ENCODE measurements at places on chromosomes 6 and 20.

GRCh38 chr6:12245763-12246718, 44.1 kb upstream of the EDN1 start:
- DNase-seq, result no peak

DNA sequence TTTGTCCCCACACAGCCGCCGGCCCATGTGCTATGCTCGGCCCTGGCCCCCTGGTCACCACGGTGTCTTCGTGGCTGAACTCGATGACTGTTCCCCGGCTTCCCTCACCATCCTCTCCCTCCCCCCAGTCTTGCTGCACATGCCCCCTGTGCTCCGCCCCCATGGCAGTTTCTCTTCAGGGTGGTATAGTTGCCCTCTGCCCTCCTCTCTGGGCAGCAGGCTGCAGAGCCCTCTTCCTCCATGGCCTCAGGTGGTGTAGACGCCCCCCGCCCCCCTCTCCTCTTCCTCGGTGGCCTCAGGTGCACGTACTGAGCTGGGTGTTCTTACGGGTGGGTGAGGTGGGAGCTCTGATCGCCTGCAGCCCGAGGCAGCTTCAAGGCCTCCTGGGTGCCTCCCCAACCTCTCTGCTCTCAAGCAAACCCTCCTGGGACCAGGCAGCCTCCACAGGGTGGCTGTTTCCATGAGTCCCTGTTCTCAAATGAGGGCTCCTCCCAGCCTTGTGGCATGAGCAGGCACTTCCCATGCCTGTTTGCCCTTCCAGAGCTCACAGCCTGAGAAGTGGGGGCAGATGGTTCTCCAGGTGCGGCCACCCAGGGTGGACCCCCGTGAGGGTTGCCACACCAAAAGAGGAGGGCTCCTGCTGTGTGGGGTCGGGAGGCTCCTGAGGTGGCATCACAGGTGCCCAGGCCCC, 24.8 kb downstream of the COL20A1 start:
- no peak for DNase-seq

DNA sequence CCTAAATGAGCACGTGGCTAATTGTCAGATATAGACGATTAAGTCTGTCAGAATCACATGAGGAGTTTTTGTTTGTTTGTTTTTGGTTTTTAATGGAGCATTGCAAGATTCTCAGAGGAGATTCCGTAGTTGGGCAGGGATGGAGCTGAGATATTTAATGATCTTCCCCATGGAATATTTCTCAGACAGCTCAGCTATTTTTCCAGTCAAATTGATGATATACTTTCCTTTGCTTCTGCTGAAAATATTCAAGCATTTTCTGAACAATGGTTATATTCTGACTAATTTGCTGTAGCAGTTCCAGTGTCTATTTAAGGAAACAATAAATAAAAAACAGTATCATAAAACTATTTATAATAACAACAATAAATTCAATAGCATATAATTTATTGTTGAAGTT, 348.4 kb downstream of the KIF16B start:
- DNase-seq, result no peak

- peak; percentile 13 for DNase-seq
Measured at GRCh38 chr6:14638906-14639761, 521.6 kb downstream of the CD83 start.

GRCh38 chr6:34352305-34352937, 40.0 kb downstream of the NUDT3 start:
- DNase-seq, result no peak

DNA sequence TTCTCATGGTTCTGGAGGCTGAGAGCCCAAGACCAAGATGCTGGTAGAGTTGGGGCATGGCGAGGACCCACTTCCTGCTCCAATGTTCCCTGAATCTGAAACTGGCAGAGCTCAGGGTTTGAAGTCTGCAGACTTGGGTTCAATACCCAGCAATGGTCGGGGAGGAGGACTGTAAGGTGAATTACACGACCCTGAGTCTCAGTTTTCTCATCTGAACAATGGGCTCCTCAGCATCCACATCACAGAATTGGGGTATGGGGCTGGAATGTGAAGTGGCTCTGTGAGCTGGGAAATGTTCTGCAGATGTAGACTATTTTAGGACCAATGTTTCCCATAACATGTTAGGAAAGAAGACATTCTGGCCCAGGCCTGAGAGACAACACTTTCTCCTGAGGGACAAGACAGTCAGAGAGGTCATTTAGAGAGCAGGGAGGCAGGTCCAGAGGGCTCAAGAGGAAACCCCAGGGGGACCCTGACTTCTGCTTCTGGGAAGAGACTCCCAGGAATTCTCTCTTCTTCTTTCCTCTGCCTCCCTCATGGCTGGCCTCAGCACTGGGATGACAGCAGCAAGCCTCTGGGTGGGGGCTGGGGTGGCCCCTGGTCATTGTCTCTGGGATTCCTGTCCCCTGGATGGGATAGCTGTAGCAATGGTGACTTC, 141.3 kb upstream of the PMEPA1 start:
- DNase-seq, result no peak

DNA sequence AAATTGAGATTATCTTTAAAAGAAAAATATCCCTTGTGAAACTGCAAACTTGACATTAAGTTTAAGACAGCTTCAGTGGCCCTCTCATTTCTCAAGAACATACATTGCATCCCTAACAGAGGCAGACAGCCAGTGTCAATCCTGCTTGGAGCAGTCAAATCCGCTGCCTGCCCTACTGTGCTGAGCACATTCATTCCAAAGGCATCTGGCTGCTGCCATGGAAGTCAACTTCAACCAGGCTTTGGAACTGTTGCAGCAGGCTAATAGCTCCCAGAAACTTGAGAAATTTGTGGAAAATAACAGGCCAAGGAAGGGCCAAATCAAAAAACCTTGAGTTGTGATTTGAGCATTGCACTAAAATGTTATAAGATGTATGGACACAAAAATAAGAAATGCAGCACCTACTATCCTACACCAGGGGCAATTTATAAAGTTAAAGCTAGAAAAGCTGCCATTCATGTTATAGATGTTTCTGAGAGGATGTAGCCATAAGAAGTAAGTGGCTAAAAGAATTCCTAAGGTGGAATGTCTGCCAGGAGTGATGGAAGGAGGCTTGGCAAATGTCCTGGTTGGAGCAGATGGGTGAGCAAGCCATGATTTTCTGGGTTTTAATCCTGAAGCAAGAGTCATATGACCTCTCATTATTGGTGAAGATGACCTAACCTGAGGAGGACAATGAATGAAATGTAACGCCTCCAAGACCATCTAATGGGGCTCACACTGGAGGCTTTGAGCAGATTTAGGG, 31.4 kb upstream of the HAO1 start:
- no peak for DNase-seq

GRCh38 chr6:87068795-87069194, 26.1 kb downstream of the CGA start:
- no peak for DNase-seq

DNA sequence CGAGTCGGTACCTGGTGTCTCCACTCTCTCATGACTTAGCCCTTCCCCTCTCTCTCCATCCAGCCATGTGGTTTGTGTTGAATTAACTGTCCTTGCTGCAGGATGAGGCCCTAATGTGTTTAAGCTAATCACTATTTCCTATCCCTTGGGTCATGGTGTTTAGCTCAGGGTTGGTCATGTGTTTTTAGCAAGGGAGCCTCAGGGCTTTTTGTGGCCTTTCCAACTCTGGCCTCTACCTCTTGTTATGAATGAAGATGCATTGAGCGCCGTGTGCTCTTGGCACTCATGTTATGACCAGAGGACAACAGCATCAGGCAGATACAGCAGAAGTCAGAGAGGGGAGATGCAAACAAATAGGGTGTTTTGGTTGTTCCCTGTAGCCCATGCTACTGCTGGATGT, 674.2 kb upstream of the FLRT3 start:
- no peak for DNase-seq

DNA sequence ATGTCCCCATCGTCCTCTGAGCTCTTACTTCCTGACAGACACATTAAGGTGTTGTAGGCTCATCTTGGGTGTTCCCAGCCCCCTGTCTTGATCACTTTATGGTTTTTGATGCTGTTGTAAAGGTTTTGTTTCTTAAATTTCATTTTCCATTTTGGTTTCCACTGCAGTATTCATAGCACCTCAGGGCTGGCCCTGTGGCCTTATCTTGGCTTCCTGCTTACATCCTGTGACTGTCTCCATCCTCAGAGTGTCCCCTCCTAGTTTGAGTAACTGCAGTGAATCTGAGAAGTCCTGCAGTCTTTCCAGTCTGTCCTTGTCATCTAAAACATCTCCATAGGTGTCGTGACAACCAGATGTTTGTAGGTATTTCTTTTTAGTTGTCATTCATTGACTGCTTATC, 50.9 kb downstream of the JARID2 start:
- DNase-seq, result no peak

- no peak for DNase-seq
Measured at GRCh38 chr20:48932375-48932941, 10.9 kb downstream of the ARFGEF2 start.

GRCh38 chr6:157099912-157100593, 223.3 kb downstream of the TMEM242 start:
- peak; percentile 42 for DNase-seq

DNA sequence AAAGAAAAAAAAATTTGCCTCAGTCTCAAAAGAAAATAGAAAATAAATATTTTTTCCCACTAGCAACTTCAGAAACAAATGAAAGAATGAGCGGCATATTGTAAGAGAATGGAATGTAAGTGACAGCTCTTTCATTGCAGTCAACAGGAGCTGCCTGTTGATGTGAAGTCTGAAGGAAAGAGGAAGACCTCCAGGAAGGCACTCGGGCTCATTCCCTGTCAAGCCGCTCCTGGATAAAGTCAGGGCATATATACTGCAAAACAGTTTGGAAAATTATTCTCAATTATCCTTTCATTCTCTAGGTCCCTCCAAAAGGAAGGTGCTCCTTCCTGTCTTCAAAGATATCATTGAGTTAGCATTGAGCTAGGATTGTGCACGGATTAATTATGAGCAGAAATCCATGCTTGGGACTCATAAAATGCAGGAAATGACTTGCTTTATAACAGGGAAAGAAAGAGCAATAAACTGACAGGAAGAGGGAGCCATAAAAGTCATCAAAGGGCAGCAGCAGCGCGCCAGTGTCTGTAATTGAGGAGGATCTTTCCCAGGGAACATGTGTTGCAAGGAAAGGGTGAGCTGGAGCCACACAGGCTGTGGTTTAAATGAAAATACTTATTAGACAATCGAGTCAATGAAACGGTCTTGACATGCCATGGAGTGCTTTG, 218.2 kb downstream of the C6orf118 start:
- peak; percentile 16 for DNase-seq

GRCh38 chr6:10412461-10413261, 2.2 kb downstream of the TFAP2A start:
- no peak for DNase-seq

- no peak for DNase-seq
Measured at GRCh38 chr6:151269321-151269995, 29.7 kb downstream of the AKAP12 start.

GRCh38 chr6:130457605-130458004, 91.8 kb downstream of the TMEM200A start:
- DNase-seq, result no peak

GRCh38 chr20:51531712-51532456, 10.6 kb downstream of the NFATC2 start:
- DNase-seq, result no peak

- DNase-seq, result no peak
Measured at GRCh38 chr6:39617026-39617425, 108.2 kb downstream of the KIF6 start.

- no peak for DNase-seq
Measured at GRCh38 chr20:5807431-5807830, 57.2 kb downstream of the SHLD1 start.

DNA sequence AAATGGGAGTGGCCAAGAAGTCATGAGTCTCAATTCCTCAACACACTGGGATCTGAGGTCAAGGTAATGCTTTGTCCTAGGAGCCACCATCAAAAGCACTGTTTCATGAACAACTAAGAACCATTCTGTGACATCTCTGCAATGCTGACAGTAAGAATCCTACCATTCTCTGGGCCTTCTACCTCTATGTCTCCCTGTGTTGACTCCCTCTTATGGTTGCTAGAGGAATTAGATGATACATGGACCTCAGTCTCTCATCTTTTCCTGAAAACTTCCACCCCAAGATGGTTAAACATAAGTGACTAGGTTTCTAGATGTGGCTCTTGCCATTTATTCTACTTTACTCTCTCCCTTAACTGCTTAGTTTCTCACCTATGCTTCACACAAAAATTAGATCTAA, 9.1 kb downstream of the MTRF1L start:
- no peak for DNase-seq

DNA sequence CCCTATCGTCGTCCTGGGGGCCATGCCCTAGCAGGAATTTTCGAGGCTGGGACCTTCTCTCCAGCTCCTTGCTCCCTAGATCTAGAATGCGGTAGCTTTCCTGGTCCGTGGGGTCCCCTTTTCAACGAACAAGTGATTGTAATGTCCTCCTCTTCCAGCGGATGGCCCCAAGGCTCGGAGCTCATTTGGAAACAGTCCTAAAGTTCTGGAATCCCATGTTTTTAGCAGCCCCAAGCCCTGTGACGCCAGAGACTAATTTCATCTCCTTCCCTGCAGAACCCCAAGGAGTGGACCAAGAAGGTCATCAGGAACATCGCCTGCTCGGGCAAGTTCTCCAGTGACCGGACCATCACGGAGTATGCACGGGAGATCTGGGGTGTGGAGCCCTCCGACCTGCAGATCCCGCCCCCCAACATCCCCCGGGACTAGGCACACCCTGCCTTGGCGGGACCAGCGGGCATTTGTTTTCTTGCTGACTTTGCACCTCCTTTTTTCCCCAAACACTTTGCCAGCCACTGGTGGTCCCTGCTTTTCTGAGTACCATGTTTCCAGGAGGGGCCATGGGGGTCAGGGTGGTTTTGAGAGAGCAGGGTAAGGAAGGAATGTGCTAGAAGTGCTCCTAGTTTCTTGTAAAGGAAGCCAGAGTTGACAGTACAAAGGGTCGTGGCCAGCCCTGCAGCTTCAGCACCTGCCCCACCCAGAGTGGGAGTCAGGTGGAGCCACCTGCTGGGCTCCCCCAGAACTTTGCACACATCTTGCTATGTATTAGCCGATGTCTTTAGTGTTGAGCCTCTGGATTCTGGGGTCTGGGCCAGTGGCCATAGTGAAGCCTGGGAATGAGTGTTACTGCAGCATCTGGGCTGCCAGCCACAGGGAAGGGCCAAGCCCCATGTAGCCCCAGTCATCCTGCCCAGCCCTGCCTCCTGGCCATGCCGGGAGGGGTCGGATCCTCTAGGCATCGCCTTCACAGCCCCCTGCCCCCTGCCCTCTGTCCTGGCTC, 48.5 kb downstream of the PYGB start:
- no peak for DNase-seq

DNA sequence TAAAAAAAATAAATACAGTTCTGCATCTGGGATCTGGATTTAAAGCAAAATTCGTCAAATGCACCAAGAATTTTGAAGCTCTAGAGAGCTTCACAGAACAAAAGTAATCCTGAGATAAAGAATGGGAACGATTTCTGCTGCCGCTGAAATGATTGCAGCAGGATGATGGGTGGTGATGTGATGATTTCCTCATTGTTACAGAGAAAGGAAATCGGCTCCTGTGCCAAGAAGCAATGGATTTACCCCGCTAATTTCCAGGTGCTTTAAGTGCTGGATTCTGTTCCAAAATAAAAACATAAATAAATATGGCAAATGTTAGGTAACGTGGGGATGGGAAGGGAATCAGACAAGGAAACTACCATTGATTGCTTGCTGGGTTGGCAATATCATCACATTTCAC, 1067.9 kb upstream of the MAP3K7 start:
- DNase-seq, result no peak

- DNase-seq, result peak; percentile 92
Measured at GRCh38 chr6:25050356-25050755, 114.6 kb upstream of the RIPOR2 start.
